ENCODE measurements at places on chromosomes 7 and 10.

GRCh38 chr7:73622909-73623797 is 1.2 kb downstream of the MLXIPL start:
- no peak for DNase-seq

- DNase-seq: no peak
These were observed 32.8 kb downstream of the GRB10 start for GRCh38 chr7:50749896-50750295.

DNA sequence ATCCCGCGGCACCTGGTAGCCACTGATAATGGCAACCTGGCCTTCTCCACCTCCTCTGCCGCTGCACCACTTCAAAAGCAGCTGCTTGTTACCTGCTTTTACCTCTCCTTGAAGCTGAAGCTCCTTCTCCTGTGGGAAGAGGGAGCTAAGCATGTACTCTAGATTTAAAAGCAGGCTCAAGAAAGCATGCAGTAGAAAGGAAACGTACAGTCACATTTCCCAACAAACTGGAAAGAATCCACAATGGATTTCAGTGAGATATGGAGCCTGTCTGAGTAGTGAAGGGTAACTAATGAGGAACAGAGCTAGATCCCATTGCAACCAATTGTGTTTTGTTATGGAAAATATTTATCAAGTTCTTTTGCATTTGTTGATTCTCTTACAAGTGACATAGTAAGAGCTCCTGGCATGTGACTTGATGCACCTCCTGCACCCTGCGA is 457.4 kb upstream of the GALNT17 start:
- DNase-seq: no peak

DNA sequence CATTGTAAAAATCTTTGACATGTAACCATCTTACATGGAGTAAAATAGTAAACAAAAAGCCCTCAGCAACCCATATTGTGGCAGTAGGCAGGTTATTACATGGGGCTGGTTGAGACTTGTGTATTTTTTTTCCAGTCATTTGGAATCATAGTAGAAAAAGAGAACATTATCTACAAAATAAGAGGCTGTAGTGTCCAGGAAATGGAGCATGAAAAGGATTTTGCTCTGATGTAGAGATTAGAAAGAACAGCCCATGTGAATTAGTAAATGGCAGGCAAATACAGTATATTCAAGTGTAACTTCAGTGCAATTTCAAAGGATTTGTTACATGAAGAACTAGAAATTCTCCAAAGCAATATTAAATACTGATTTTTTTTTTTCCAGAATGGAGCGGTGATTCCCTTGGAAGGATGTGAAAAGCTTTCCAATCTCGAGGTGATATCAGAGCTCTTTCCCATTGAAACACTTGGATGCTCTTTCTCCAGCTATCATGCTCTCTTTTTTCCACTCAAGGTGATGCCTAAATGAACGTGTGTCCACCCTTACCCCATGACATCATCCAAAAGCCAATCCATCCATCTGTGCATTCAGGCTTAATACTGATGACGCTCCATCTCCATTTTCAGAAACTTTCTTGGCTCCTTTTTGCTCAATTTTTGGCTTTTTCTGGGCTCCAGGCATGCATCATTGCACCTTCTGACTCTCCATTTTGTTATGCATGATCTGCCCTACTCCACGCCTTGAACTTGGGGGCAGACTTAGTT is 1034.7 kb downstream of the TYW1 start:
- no peak for DNase-seq

DNA sequence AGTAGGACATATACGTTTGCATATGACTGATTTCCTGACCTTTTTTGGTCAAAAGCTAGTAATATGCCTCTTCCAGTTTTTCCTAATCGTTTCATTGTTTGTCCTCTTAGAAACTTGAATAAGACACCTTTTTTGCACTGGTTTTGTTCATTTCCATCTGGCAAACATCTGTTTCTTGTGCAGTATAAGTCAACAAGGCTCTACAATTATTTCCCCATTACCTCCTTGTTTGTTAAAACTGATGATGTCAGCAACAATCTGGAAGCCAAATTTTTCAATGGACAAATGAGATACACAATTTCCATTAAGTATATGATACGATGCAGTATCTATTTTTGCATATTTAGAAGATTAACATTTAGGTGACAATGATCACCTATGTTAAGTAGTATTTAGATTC is 148.8 kb downstream of the NRBF2 start:
- DNase-seq: no peak

DNA sequence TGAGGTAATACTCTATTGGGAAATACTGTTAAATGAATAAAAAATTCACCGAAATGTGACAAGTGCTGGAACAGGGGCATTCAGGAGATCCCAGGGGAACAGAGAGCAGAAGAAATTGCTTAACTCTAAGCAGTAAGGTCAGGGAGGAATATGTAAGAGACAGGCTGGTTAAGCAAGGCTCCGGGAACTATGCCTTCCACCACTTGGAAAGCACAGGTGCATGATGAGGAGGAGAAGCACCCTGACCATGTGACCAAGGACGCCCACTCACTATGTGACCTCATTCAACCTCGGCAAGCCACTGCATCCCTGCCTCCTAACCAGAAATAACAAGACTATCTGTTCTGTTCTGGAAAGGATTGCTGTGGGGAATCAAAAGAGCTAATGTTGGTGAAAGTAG is 218.4 kb downstream of the ELMO1 start:
- no peak for DNase-seq

DNA sequence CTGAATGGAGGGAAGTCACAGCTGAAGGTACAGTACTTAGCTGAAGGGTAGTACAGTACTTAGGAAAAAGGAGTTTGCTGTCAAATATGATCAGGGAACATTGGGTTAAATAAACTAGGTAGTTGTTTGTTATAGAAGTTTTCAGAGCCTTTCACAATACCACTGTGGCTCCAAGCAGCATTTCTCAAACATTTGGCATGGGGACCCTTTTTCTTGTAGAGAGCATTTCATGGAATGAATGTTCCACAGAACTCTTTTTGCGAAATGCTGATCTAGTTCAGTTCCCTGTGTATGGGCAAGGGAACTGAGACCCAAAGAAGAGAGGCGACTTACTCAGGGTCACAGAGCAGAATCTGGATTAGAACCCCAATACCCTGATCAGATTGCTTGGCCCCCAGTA is 31.5 kb upstream of the DDX50 start:
- no peak for DNase-seq

DNA sequence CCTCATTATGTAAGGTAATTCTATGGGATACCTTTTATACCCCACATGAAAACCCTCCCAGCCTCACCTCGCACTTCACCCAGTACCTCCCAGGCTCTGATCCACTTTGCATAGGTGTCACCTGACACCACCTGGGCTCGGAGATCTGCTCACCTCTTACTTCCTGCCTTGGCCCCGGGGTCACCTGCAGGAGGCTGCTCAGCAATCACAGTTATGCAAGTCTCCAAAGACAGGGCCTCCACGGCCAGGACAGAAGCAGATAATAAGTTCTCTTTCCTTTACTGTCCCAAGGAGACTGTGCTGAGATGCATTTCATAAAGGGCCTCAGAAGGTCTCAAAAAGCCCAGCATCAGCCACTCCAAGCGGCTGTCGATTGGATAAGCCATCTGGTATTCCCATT is 112.4 kb upstream of the PPP2R2D start:
- DNase-seq: no peak

DNA sequence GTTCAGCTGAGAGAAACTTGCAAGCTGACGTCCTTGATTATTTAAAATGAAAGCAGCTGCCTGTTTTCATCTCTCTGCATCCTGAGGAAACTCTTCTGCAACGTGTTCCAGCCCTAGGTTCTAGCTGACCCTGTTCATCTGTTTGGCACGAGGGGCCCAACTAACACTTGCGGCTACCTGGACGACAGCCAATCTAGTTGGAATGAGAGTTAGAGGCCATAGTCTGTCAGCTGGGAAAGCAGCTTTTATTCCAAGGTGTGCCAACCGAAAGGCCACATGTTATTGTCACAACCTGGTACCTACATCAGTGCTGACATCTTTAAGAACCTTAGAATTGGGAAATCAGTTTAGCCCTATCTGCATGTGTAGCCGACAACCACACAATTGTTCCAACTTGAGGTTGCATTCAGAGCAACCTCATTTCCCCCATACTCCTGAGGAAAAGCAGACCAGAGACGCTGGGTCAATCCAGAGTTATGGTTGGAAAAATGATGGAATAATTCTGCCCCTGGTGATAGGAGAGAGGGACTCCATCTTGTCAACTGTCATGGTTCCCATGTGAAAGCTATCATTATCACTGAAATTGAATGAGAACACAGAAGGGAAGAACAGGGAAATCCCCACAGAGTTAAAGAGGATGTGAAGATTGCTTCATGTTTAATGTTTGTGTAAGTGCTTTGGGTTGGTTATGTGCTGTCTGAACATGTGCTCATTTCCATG is 121.6 kb downstream of the EGFR start:
- no peak for DNase-seq

- no peak for DNase-seq
These were observed 63.1 kb downstream of the ZNRF2 start for GRCh38 chr7:30347226-30348082.

DNA sequence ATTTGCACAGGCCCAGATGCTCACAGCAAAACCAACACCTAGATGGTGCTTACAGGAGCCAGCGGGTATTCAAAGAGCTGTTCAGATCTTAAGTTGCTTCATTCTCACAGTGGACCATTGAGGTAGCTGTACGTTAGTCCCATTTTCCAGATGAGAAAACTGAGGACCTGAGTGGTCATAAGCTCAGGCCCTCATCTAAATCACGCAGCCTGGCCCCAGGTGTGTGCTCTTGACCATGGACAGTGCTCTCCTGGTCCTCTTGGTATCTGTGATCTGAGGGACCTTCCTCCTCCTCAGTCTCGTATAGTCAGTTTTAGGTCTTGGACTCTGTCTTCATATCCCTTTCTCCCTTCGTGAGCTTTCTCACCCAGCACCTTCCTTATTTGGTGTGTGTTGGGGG is 43.7 kb downstream of the HTRA1 start:
- no peak for DNase-seq

- DNase-seq: no peak
These were observed 146.0 kb downstream of the FANK1 start for GRCh38 chr10:126042354-126042753.

GRCh38 chr7:101245147-101245668 is 327 bp upstream of the FIS1 start:
- DNase-seq: no peak

DNA sequence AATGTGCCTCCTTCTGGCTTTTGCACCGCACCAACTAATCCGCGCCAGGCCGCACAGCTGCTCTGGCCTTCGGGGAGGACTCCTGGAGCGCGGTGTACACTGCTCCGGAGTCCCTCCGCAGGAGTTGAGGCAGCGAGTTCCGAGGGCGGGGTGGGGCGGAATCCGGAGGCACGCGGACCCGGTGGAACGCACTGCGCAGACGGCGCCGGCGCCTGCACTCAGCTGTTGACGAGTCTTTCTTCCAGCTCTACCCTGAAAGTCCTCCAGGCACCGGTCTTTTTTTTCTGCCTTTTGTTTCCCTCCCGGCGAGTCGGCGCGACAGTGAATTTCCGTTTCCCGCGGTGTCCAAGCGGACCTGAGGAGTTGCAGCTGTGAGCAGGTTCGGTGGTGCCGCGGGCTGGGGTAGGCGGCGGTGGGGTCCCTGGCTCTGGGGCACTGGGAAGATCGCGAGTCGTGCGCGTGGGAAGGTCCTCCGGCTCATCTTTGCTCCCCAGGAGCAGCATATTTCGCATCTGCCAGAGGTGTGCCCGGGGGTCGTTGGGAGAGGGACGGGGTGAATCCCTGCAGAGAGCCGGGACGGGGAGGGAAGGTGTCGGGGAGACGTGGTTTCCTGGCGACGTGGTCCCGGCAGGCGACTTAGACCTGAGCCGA is 44.1 kb downstream of the SFTPD start:
- peak; percentile 6 for DNase-seq

GRCh38 chr7:67983486-67983885 is 986.9 kb downstream of the TYW1 start:
- no peak for DNase-seq

DNA sequence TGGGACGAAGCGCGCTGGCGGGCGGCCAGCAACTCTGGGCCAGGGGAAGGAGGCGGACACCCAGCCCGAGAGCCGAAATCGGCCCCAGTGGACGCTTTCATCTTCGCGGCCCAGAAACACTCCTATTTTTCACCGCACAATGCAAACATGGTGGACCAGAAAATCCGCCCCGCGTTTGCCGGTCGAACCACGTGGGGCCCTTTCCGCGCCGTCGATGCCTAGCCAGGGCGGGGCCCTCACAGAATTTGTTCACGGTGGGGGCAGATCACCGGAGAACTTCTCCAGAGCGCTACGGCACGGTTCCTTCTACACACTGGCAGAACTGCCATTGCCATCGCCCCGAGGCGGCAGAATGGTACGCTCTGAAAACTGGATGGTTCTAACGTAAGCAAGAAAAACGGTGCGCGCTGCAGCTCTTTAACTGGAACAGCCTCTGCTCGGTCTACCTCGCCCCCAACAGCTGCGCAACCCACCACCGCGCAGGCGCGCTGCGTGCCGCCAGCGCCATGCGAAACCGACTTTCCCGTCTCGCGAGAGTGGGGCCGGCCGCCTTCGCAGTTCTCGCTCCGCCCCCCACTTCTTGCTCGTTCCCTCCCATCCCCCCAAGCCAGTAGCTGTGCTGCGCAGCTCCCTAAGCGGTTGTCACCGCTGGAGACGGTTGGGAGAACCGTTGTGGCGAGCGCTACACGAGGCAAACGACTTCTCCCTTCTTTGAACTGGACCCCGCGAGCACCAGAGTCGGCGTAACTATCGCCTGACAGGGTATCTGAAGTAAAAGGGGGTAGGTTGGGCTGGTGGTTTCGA is at the start of gene HNRNPH3:
TSS of gene HNRNPH3 (plus strand) at position 610 of the 804 bp plus-strand sequence. CDS start 5,158 bp downstream, outside the sequence.
- peak; percentile 94 for DNase-seq

DNA sequence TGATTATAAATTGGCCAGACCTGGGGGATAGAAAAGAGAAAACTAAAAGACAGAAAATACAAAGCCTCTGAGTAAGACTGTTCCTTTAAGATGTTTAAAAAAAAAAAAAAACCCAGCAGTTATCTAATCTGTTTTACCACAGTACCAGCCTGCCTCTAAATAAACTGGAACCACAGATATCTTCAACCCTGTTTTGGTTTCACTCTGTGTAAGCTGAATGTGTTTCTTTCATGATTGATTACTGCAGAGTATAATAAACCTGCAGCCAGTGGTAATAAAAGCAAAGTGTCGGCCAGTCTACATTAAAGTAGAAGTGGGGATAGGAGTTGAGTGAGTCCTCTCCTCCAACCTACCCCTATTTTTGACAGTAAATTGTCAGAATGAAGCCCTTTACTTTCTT is 40.6 kb downstream of the MGAM2 start:
- DNase-seq: no peak

DNA sequence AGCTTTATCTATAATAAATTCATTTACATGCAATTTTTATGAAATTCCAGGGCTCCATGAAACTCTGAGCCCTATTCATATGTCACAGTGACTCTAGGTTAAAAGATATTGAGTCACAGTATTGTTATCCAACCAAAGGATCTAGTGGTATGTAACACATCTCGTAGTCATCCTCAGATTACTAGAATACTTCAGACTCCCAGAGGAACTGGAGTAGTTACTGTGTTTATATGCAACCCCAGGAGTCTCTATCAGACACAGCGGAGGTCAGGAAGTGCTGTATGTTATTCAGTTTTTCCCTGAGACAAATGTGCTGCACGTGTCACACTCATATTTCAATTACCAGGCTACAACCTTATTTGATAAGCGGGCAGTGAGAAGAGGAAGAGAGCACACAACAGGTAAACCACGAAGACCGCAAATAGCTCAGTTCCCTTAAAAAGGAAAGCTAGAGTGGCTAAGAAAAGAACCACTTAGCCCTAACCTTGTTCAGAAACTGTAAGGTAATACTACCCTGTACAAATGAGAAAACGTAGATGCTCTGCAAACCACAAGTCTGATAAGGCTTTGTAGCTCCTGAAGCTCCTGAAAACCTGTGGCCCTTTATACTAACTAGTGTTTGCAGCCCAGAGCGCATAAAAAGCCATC is 114.0 kb upstream of the CNTNAP2 start:
- DNase-seq: no peak
